ENCODE measurements at places on chromosomes 5 and 9. TPM values are rescaled to one million over a fixed set of nuclear protein-coding genes. Genes with fewer than 3 reads are reported as not detected.
A peak's percentile ranks its signal among the peaks of the same experiment; 100 is the strongest.

GRCh38 chr9:11257992-11258391, 645.2 kb upstream of the PTPRD start:
- no peak for DNase-seq

GRCh38 chr5:146564007-146564762, 48.2 kb upstream of the GPR151 start:
- DNase-seq: no peak

- DNase-seq: no peak
These were observed 121.8 kb upstream of the SPIN1 start for GRCh38 chr9:88266416-88266815.

DNA sequence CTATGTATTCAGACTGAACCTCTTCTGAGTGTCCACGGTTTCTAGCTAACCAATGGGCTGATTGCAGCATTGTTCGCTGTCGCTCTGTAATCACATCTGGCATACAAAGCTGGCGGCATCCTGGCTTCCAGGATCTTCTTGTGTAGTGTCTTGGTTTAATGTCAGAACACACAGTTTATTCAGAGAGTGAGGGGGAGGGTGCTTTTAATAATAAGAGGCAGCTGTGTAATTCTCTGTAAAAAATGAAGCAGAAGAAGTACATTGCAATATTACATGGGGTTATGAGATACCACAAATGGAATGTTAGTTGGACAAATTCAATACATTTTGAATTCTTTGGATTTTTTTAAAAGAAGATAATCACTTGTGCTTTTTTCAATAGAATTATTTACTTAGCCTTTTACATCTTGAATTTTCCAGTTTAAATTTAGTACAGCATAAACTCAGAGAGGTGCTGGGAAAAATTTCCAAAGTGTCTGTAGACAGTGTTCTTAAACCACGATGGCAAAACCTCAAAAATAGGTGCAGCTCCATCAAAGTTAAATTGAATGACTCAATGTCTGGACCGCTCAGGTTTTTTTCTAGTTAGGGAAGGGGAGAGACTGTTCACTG, 206.0 kb downstream of the PCSK1 start:
- peak; percentile 48 for DNase-seq

GRCh38 chr9:109861499-109861898, 81.5 kb downstream of the PALM2AKAP2 start:
- DNase-seq: peak; percentile 78

- no peak for DNase-seq
These were observed 80.0 kb downstream of the CAMSAP1 start for GRCh38 chr9:135827301-135827700.

DNA sequence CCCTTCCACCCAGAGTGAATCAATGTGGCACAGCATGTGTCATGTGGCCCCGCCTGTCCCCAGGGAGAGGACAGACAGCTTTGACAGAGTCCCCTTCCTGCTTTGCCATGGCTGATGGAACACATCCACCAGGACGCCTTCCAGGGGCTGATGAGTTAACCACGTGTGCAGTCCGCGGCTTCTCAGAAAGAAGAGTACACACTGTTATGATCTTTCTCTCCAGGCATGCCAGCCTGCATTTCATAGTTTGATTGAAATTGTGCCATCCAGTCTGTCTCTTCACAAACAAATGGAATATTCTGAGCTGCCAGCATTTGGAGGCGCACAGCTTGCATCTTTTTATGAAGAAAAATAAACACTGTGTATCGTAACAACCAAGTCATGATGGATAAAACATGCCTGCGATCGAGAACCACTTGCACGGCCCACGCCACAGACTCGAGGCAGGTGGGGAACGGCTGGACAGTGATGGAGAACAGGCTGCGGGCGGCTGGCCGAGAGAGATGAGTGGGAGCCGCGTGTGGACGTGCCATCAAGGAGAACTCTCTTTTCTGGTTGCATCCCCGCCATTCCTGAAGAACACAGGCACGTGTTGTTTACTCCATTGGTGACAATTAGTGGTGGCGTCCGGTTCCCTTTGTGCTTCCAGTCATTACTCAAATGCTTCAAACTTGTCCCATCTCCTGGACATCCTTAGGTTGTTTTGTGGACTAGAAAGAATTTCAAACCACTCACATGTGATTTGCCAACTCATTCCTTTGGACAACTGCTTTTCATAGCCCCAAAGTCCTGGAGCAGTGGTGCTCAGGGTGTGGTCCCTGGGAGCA, 220.2 kb downstream of the AGTPBP1 start:
- peak; percentile 16 for DNase-seq

- DNase-seq: no peak
These were observed 295.7 kb upstream of the TUT7 start for GRCh38 chr9:86649913-86650312.

- no peak for DNase-seq
These were observed 75.1 kb upstream of the SMIM23 start for GRCh38 chr5:171710451-171711024.

- DNase-seq: peak; percentile 47
These were observed 1.3 kb upstream of the NNT start for GRCh38 chr5:43601454-43602260.

DNA sequence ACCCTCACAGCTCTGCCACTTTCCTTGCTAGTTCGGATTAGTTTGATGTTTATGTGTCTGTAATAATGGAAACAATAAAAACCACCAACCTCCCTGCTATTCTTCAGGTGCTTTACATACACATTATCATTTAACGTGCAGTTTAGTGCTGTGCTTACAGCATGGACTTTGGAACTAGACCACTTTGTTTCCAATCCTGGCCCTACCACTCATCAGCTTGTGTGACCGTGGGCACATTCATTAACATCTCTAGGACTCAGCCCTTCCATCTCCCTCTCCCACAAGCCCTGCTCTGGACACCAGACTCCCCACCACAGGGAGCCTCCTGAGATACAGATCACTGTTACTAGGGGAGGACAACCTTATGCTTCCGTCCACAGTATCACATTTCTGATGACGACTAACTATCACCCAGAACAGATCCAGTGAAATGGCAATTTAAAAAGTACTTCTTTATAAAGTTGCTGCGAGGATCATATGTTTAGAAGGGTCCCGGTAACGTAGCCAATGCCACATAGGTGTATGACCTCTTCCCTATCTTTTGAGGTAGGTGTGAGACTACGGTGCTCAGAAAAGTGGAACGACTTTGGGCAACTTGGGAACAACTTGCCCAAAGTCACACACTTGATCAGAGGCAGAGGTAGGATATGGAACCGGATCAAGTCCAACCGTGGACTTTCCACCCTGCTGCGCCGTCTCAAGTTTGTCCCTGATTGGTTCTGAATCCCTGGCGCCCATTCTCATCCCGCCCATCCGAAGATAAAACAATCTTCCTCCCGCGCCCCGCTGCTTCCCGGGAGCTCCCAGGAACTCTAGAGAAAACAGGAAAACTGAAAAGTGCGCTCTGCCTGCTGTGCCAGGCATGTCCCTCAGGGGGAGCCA, 132.4 kb upstream of the NIPBL start:
- DNase-seq: peak; percentile 90

- DNase-seq: peak; percentile 71
These were observed 9.4 kb upstream of the SLC6A7 start for GRCh38 chr5:150180241-150181026.

GRCh38 chr9:1458503-1458902, 408.3 kb downstream of the DMRT2 start:
- no peak for DNase-seq

- no peak for DNase-seq
These were observed 230.3 kb downstream of the PAPPA start for GRCh38 chr9:116383936-116384335.

DNA sequence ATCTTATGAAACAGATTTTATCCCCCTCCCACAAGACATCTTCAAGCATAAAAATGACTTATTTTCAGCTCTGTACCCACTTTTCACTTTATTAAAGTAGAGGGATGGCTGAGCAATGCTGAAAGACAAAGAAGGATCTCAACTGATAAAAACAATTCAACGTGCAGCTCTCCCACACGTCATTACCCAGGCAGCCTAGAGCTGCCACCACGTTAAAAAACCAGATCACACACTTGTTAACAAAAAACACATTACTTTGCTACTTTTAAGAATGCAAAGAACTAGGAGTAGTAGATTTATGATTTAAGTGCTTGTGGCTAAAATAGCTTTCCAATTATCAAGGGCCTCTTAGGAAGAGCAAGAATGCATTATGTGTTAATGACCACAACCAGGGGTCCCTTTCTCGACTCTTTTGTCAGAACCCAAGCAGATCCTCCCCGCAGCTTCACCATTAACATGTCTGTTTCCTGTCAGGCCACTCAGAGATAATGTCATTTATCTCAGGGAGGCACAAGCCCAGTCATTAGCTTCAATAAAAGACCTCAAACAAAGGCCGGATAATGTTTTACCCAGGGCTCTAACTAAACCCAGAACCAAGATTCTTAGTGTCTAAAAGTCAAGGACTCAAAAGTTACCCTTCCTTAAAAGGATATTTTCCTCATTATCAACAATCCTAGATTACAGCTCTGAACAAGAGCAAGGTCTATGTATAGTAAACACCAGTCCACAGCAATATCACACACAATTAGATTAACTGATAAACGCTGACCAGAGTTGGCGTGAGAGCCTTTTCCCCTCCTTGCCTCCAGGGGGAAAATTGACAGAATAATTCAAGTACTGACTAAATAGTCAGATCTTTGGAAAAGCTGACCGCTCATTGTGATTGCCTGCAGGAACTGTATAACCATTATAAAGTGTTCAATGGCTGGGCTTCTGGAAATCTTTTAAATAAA, 7.5 kb downstream of the ZNF608 start:
- peak; percentile 46 for DNase-seq

DNA sequence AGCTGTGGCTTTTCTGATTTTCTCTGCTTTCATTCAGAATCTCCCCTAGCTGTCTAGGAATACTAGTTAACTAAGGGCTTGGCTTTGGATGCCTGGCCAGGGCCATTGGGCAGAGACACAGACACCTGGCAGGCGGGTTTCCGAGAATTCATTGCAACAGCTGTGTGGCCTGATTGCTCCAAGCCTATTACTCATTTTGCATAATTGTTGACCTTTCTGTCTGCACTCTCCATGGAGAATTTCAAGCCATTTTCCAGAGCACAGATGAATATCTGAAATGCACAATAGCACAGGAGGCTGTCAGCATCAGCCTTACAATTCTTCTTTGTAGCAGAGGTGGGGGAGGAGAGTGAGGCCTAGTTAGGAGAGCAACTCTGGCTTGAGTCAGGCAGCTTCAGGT, 310.5 kb downstream of the DMAC1 start:
- DNase-seq: peak; percentile 85

- no peak for DNase-seq
These were observed 11.7 kb upstream of the SNCAIP start for GRCh38 chr5:122300374-122300773.

GRCh38 chr5:68224509-68225187, 9.1 kb downstream of the PIK3R1 start:
- no peak for DNase-seq

DNA sequence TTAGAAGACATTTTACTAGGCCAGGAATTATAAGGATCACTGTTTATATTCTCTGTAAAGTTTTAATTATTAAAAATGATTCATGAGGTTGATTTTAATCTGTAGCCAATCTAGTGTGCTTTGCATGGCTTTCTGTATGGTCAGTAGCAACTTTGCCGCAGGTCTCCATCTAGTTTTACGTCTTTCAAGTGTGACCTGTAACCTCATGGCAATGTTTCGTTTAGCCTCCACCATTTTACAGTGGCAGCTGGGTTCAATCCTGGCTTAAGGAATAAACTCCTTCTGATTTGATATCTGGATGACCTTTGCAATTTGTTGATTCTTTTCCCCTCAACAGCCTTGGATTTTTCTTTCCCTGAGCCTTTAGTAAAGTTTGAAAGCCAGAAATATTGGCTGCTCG, 434.5 kb upstream of the CDH9 start:
- DNase-seq: no peak

GRCh38 chr9:17401858-17402257, 177.0 kb upstream of the SH3GL2 start:
- DNase-seq: no peak

DNA sequence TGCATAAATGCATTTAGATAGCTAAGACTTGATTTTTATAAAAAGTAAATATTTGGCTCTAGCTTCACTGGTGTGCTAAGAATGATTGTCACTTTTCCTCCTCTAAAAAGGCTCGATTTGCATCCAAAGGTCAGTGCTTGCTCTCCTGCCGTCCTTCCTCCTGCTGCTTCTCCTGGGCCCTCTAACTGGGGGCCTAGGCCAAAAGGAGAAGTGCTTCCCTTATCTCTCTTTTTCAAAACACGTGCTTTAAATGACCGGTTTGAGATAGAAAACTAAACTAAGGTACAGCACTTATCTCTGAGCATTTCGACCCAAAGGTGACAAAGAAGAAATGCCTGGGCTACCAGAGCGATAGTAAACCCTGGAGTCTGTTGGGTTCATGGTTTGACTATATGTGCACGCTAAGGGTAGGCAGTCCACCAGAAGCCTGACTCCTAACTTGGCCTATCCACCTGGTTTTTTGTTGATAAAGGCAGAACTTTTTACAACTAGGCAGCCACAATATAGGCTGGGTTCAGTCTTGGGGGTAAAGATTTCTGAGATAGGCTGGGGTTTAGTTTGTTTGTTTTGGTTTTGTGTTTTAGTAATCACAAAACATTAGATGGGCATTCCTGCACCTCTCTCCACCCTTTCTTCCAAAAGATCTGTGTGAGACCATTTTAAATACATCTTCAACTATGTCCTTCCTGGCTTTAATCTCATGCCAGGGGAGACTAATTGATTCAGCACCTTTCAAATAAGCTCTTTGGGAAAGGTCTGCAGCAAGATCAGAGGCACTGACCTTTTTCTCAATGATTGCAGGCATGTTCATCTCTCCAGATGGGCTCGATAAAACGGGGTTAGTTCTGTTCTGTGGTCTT, 3.8 kb downstream of the NR2F1-AS1 start:
- DNase-seq: peak; percentile 16

GRCh38 chr9:127248241-127248640, 16.3 kb upstream of the GARNL3 start:
- no peak for DNase-seq

DNA sequence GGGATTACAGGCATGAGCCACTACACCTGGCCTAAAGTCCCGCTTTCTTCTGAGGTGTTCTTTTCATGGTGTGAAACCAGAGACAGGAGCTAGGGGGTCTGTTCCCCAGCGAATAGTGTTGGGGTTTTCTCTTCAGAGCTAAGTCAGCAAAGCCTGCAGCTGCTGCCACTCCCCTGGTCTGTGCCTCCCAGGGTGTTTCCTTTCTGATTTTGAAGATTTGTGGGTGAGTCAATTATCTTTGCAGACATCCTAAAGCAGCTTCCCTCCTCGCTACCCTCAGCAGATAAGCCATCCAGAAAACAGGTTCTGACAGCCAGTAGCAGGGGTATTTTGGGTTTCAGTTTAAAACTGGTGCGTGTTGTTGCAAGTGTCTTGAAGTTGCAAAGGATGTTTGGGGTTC, 72.0 kb upstream of the IQGAP2 start:
- no peak for DNase-seq

Gene PPP3R2
- total RNA-seq: not detected

Gene ACSL6
- 2.5 TPM for total RNA-seq

Gene UNC13B
- total RNA-seq: 33.0 TPM

Gene NFIL3
- total RNA-seq: 20.4 TPM

Gene ITGA1
- 49.4 TPM for total RNA-seq

Gene CCDC171
- 8.7 TPM for total RNA-seq

Gene SVEP1
- total RNA-seq: 26.4 TPM

Gene CRB2
- 0.72 TPM for total RNA-seq

Gene ANXA2R
- 2.7 TPM for total RNA-seq

Gene TMEM252
- total RNA-seq: not detected

Gene C7
- 2.2 TPM for total RNA-seq

Gene PCAT7
- not detected for total RNA-seq

Gene SLC34A1
- total RNA-seq: not detected
